ENCODE measurements at places on chromosomes 11 and 22. TPM values are rescaled to one million over a fixed set of nuclear protein-coding genes. Genes with fewer than 3 reads are reported as not detected.

Gene MAFF
- 6.3 TPM for polyA plus RNA-seq

Gene TP53I11
- 75.9 TPM for polyA plus RNA-seq

Gene MISFA
- polyA plus RNA-seq: 2.8 TPM

Gene APOBEC3C
- 6.5 TPM for polyA plus RNA-seq

Gene DEPDC7
- 2.2 TPM for polyA plus RNA-seq

Gene ACTN3
- 0.03 TPM for polyA plus RNA-seq

Gene CHRNA10
- polyA plus RNA-seq: 0.73 TPM

Gene OR52I1
- polyA plus RNA-seq: not detected

Gene TOP3B
- polyA plus RNA-seq: 6.8 TPM

Gene FGF19
- not detected for polyA plus RNA-seq

Gene ANGPTL5
- 0.73 TPM for polyA plus RNA-seq

Gene KREMEN1
- 18.4 TPM for polyA plus RNA-seq

Gene CATSPERZ
- polyA plus RNA-seq: not detected

Gene OR10A5
- not detected for polyA plus RNA-seq

Gene MOGAT2
- polyA plus RNA-seq: 0.18 TPM

Gene SLC25A18
- 3.1 TPM for polyA plus RNA-seq

Gene AMPD3
- 3.0 TPM for polyA plus RNA-seq

Gene TRAPPC4
- 24.1 TPM for polyA plus RNA-seq

Gene HIC2
- polyA plus RNA-seq: 0.98 TPM

Gene OR8G5
- polyA plus RNA-seq: not detected

Gene MUC2
- 0.31 TPM for polyA plus RNA-seq

All from adipose tissue (tissue), 3 donors.